ENCODE measurements at places on chromosomes 16 and 17.
A peak's percentile ranks its signal among the peaks of the same experiment; 100 is the strongest.

DNA sequence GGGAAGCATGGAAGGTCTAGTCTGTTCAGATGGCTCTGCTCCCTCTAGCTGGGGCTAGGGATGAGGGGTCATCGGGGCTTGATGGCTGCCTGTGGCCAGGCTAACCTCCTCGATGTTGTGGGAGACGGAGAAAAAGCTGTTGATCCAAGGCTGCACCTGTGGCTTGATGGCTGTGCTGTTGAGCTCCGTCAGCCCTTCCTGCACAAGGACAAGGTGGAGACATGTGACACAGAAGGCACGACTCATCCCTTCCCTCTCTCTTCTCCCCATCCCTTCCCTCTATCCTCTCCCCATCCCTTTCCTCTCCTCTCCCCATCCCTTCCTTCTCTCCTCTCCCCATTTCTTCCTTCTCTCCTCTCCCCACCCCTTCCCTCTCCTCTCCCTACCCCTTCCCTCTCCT is 28.2 kb downstream of the FCSK start:
- no peak for DNase-seq

GRCh38 chr16:75074920-75075687 is 41.5 kb downstream of the LDHD start:
- DNase-seq, result no peak

DNA sequence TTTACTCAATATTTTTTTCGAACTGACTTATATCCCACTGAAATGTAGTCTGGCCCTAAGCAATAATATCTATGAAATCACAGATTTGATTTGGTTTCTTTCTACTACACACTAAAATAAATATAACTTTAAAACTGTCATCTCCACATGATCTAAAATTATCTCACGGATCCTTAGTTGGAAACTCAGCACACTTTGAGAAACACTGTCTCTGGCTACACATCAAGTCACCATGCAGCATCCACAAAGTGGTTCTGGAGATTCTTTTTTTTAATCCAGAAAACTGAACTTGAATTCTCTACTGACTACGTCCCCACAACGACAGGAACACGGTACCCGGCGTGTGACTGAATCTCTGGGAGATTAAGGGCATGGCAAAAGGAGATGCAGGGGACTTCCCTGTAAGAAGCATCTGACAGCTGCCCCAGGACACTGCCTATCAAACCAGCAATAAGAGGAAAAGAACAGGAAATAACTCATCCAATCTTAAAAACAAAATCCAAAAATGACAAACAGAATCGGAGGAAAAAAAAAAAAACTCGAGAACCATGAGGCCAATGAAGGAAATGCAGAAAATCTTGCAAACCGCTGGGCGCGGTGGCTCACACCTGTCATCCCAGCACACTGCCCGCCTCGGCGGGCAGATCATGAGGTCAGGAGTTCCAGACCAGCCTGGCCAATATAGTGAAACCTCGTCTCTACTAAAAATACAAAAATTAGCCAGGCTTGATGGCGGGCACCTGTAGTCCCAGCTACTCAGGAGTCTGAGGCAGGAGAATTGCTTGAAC is 141.0 kb upstream of the RCVRN start:
- no peak for DNase-seq

DNA sequence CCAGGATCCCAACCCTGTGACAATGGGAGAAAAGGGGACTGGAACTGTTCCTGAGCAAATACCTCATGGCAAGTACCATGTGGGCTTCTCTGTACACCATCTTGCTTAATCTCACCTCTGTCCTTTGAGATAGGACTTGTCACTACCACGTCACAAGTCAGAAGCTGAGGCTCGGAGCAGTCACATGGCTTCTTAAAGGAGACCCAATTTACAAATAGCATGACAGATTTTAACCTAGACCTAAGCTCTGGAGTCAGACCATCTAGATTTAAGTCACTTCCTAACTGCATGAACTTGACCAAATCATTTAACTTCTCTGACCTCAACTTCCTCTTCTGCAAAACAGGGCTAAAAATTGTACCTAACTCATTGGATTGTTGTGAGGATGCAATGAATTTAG is 36.0 kb upstream of the CCL1 start:
- DNase-seq, result no peak

DNA sequence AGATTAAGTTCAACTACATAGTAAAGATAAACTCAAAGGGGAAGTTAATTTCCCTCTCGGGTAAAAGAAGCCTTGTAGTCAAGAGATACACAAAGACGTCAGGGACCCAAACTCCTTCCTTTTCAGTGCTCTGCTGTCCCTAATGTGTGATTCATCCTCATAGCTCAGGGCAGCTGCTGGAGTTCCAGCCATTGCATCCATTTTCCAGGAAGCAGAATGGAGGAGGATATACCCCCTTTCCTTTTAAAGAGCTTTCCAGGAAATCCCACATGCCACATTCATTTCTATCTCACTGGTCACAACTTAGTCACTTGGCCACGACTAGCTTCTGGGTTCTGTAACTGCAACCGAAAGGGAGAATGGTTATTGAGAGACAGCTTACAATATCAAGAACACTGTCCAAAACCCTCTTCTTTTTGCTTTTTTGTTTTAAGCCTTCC is 95.3 kb downstream of the SOCS1 start:
- DNase-seq, result no peak

DNA sequence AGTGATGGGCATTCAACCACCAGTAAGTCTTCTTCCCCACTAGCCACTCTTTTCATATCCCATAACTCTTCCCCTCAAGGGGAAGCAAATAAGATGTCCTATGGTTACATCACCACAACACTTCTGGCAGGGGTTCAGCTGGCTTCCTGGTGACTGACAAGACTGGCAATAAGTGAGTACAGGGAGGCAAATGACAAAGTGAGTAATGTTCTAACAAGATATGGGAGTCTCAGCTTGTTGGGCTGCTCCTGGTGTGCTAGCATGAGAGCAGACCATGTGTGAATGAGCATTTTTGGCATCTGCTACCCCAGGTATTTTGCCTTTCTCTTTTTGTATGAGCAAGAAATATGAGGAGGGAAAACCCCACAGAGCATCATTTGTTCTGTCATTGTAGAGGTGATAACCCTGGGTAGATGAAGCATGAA is 9.9 kb downstream of the TMIGD1 start:
- no peak for DNase-seq

GRCh38 chr17:40564883-40565768 is at the start of gene CCR7:
Gene CCR7 (minus strand): TSS chr17:40565472. CDS start chr17:40565409, 63 bp downstream.
- DNase-seq, result no peak

- DNase-seq, result no peak
These were observed 102.5 kb upstream of the TMEM97 start for GRCh38 chr17:28216528-28216927.

DNA sequence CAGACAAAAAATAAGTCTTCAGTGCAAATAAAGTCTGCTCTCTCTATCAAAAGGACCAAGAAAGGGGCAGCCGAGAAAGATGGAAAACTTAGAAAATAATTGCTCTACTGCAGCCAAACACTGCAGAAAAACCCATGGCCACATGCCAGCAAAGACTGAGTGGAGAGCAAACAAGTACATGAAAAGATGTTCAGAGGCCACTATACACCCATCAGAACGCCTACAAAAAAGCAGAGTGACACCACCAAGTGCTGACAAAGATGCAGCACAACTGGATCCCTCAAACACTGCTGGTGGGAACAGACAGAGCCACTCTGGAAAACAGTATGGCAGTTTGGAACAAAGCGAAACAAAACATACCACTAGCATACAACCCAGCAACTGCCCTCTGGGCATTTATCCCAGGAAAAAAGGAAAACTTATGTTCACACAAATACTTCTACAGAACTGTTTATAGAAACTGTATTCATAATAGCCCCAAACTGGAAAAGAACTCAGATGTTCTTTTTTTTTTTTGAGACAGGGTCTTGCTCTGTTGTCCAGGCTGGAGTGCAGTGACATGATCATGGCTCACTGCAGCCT is 36.7 kb downstream of the KIAA0753 start:
- DNase-seq, result no peak

GRCh38 chr16:27670071-27670810 is 120.3 kb downstream of the KATNIP start:
- no peak for DNase-seq

DNA sequence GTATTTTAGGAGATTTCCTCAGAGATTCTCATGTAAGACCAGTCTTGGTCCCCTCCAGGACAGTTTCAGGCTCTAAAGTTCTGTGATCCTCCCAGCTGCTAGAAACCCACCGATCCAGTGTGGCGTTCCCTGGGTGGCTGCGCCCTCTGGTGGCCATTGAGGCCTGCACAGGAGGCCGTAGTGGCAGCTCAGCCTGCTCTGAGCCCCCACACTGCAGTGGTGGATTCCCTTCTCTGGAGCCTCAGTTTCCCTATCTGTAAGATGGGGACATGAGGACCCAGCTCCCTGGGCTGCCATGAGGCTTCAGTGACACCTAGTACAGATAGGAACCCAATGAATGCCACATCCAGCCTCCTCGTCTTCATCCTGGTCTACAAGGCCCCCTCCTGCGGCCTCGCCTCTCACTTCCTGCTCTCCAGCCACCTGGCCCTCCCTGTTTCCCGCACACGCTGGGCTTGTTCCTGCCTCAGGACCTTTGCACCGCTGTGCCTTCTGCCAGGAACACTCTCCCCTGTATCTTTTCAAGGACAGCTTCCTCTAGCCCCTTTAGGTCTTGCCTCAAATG is 16.5 kb downstream of the CCDC102A start:
- peak; percentile 36 for DNase-seq

- DNase-seq, result no peak
These were observed 5.8 kb downstream of the PLA2G15 start for GRCh38 chr16:68250951-68251350.

DNA sequence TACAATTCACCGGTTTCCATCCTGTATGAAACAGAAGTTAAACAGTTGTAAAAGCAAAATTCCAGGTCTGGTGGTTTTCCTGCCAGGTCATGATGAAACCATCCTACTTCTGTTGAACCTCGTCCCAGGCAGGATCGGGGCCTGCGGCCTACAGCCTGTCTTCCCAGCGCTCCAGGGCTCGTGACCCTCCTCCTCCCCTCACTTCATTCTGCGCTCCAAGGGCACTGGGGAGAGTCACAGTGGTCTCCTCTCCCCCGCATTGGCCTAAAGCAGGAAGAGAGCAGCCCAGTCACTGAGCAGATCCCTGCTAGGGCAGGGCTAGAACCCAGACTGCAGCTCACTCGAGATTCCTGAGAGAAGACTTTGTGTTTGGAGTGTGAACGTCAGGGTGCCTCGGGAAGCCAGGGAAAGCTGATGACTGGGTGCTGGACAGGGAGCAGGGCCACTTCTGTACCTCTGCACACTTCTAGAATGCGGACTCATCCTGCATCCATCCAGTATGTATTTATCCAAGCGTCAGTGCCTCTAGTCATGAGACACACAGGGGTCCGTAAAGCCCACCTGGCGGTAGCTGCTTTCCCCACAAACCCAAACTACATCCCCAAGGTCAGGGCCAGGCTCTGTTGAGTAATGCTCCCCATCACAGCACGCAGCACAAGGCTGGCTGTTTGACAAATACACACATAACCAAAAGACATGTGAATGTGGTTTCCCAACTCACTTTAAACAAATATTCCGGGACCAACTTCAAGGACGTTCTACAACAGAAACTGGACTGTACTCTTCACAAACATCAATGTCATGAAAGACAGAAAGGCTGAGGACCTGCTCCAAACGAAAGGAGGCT is 1.7 kb upstream of the ITGAE start:
- no peak for DNase-seq

DNA sequence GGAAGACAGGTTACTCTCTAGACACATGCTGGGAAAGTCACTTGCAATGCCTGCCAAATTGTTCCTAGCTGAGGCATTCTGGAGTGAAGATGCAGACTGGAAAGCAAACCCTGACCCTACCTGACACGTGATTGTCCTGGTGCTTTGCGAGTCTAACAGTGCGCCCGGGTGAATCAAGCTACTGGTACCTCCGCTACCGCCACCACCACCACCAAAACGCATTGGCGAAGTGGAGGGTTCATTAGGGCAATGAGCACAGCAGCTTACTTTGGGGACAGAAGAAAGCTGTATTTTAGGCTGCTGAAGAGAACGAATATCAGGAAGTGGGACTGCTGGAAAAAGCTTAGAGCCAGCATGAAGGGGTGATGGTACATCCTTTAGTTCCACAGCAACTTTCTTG is 7.0 kb downstream of the MARF1 start:
- no peak for DNase-seq

- DNase-seq, result no peak
These were observed 857 bp upstream of the STAT5A start for GRCh38 chr17:42287305-42287976.

GRCh38 chr17:47275245-47275984 is 21.8 kb downstream of the ITGB3 start:
- DNase-seq, result no peak

GRCh38 chr17:5527601-5528250 is 41.4 kb downstream of the MIS12 start:
- no peak for DNase-seq

GRCh38 chr16:52727849-52728248 is 180.9 kb upstream of the TOX3 start:
- DNase-seq, result no peak
